AG08396 (cell line): ENCODE measurements at places on chromosomes 11 and 22.

DNA sequence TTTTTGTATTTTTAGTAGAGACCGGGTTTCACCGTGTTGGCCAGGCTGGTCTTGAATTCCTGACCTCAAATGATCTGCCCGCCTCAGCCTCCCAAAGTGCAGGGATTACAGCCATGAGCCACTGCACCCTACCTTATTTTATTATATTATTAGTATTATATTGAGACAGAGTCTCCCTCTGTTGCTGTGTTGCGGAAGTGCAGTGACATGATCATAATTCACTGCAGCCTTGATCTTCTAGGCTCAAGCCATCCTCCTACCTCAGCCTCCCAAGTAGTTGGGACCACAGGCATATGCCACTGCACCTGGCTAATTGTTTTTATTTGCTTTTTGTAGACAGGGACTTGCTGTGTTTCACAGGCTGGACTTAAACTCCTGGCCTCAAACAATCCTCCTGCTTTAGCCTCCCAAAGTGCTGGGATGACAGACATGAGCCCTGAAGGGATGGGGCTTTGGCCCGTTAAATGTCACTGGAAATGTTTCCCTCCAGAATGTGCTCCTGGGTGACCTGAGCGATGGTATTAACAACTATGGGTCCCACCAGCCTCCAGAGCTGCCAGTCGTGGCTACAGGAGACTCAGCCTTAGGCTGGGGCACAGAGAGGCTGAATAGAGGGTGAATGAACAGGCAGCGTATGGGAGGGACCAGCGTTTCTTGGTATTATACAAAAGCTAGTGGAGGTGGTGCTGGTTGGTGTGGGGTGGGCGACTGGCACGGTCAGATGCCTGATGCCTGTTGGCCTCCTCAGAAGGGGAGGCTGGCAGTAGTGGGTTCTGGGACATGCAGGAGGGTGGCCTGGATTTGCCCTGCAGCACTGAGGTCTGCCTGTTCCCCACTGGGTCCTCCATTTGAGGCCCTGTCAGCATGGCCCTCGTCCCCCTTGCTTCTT is 7.3 kb downstream of the TANGO2 start:
- no peak for DNase-seq

GRCh38 chr11:23746896-23747295 is 750.0 kb upstream of the LUZP2 start:
- no peak for DNase-seq

DNA sequence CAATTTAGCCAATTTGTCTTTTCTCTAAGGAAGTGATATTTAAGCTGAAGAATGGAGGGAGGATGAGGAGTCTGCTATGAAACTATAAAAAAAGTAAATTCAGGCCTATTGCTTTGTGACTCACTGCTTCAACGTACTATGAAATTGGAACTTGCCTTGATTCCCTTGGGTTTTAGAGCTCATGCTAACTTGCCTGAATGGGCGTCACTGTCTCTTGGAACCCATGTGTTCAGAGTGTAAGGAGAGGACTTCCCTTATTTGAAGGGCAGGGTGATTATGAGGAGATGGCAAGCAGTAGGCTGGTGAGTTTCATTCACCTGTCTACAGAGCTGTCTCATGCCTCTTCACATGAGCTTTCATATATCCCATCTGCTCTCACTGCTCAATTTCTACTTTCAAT is 28.7 kb upstream of the WT1 start:
- no peak for DNase-seq

GRCh38 chr11:112526699-112527416 is 266.2 kb upstream of the PLET1 start:
- no peak for DNase-seq

GRCh38 chr11:12824281-12825041 is 150.2 kb downstream of the TEAD1 start:
- no peak for DNase-seq

GRCh38 chr11:103055221-103055890 is 36.6 kb downstream of the DCUN1D5 start:
- peak; percentile 8 for DNase-seq

DNA sequence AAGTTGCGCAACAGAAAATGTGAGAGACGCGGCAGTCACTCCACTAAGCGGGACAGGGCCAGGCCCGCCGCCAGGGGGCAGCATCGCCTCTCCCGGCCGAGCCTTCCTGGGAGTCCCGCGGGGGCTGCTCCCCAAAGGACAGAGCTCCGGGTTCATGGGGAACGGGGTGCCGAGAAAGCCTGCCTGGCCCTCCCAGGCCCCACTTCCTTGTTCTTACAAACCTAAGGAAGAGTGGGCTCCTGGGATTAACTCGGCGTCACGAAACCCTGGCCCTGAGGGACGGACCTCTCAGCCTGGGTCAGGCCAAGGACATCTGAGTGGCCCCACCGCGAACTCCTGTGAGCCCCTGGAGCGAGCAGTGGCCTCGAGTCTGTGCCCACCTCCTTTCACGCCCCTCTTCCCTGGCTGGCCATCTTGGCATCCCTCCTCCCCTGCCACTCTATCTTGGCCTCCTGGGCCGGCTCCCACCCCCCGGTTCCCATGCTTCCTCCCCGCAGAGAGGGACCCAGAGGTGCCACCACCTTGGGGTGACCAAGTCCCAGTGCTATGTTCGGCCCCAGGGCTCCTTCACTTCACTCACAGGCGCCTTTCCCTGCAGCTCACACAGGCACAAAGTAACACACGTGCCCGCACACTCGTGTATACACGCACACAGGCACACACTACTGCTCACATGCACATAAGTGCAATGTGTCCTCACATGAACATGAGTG is 99.9 kb upstream of the FGF3 start:
- peak; percentile 84 for DNase-seq

DNA sequence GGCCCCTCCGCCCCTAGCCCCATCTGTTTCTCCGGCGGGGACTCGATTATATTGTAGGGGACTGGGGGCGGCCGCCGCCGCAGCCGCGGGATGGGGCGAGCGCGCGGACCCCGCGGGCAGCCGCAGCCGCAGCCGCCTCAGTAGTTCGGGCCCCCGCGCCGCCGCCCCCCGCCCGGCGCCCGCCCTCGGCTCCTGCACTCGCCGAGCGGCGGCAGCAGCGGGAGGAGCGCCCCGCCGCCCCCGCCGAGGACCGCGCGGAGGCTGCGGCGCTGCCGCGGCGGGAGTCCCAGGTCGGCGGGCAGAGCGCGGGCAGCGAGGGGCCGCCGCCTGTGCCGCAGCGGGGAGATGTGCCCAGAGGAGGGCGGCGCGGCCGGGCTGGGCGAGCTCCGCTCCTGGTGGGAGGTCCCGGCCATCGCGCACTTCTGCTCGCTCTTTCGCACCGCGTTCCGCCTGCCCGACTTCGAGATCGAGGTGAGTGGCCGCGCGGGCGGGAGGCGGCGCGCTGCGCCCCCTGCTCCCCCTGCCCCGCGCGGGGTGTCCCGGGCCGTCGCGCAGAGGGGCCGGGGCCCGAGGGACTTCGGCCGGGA is at the start of gene CECR2:
Gene CECR2 (plus strand): TSS at position 22 of the 587 bp plus-strand sequence. CDS start 324 bp downstream, at position 346.
- peak; percentile 22 for DNase-seq

GRCh38 chr11:34181251-34181650 is 75.8 kb downstream of the NAT10 start:
- no peak for DNase-seq

DNA sequence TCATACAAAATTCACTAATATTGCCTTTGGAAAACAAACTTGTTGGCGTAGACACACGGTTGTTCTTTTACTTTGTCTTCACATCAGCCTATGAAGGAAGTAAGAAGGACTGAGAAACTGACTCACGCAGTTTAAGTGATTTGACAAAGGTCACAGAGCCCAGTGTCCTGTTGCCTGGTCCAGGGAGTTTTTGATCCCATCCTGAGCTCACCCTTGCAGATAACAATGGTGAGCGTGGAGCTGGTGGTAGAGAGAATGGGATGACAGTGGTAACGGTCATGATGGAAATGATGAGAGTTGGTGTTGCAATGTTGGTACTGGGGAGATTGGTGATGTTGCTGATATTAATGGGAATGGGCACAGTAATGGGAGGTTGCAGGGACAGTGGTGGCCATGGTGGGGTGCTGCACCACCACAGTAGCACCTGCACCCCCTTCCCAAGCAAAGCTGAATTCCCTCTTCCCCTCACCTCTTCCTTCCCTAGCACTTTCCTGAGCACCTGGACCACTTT is 22.0 kb downstream of the CREB3L1 start:
- DNase-seq, result no peak

DNA sequence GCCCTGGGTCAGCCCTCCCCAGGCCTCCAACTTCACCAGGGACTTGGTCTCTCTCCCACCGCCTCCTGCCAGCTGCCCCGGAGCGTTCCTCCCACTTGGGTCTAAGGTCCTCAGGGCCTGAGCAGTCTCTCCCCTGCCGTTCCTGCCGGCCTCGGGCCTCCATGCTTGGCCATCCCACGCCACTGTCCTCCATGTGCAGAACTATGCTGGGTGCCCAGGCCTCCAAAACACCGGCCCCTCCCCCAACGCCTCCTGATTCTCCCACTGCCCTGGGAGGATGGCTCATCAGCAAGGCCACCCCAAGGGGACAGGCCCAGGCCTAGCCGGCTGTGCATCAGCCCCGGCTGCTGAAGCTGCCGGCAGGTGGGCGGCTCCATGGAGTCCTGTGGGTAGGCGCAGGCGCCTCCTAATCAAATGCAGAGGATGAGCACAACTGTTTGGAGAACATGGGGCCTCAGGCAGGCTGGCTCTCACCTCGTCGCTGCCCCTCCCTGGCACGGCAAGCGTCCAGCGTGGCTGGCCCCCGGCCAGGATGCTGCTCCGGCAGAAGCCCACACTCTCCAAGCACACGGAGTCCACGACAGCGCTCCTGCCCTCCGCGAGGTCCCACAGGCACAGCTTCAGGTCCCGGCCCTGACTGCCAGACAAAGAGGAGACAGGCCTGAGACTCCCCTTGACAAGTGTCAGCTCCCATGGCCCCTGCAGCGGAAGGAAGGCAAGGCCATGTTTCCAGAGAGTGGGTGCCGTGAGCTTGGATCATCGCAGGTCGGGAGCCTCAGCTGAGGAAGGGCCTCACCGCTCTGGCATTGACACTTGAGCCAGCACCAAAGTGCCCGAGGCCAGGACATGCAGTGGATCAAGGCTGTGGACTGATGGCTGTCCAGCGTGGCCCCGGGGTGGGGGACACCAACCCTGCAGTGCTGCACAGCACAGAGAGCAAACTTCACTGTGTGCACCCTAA is 42.6 kb downstream of the GNB1L start:
- DNase-seq, result no peak

- DNase-seq, result no peak
Measured at GRCh38 chr11:28559492-28559891, 451.3 kb downstream of the METTL15 start.

DNA sequence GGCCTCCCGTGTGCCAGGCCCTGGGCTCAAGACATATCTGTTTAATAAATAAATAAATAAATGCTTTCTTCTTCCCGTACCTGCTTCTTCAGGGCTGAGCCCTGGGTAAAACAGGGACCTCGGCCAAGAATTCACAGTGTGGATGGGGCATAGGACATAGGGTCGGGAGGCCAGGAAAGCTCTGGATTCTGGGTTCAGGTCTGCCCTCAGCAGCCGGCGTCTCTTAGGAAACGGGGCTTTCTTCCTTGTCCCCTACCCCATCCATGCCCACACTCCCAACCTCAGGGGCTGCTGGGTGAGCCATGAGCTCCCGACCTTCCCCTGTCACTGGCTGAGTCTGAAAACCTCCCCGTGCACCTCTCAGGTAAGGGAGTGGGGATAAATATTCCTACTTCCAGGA is 55.7 kb upstream of the ALX4 start:
- no peak for DNase-seq

- DNase-seq, result peak; percentile 53
Measured at GRCh38 chr11:64742087-64742888, 1.7 kb downstream of the RASGRP2 start.

DNA sequence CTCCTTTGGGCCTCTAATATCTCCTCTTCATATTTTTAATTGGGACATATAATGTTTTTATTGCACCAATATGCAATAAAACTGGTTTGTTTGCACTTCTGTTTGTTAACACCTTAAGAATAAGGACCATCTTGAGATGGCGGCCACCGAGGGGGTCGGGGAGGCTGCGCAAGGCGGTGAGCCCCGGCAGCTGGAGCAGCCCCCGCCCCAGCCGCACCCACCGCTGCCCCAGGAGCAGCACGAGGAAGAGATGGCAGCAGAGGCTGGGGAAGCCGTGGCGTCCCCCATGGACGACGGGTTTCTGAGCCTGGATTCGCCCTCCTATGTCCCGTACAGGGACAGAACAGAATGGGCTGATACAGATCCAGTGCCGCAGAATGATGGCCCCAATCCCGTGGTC is 49.6 kb upstream of the EED start:
- DNase-seq, result no peak

DNA sequence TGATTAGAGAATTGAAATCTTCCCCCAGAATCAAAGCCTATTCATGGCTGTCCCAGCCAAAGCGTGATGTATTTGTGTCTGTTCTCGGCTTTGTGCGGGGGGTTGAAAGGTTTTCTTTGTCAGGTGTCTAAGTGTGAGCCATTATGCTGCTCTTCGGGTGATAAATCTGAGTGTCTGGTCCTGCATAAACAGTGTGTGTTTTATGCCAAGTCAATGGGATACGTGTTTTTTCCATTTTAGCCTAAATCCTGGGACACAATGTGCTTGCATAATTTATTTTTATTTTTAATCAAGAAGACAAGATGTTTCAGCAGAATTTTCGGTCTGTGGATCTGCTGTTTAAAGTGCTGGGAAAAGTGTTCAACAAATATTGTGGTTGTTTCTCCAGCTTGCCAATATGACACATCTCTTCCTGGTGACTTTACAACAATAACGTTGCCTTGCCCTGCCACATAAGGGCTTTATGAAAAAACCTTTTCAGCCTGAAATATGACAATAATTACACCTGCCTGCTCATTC is 267.8 kb downstream of the TBC1D22A start:
- DNase-seq, result no peak

DNA sequence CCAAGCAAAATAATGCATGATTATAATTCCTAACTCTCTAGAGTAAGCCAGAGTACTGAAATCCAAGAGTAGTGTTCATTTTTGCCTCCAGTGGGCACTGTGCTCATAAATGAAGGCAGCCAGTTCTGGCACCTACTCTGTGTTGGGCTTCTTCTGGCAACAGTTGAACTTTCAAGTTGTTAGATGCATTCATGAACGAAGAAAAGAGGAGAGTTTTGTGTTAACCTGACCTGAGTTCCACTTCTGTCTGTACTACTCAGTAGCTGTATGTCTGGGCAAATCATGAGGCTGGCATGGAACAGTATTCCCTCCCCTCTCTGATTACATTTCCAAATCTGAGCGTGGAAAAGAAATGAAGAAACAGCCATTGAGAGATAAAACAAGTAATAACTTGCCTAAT is 20.3 kb upstream of the TENM4 start:
- DNase-seq, result peak; percentile 51

DNA sequence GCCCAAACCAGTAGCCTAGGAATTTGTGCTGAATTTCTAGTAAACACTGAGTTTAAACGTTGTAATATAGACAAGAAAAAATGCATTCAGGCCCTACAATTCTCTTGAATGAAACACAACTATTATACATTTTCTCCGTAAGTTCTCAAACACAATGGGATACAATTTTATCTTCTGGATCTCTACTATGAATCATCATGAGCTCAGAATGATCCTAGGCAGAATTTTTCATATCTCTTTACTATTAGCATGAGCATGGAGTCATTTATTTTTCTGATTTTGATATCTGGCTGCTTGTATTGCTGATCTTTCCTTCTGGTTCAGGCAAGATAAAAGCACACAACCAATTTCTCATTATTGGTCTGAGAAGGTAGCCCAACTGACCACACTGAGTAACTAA is 1123.4 kb upstream of the RAG2 start:
- DNase-seq, result no peak
